D341Med (cell line): ENCODE measurements at places on chromosomes 16 and 17.

- DNase-seq, result no peak
These were observed 4.4 kb downstream of the SCPEP1 start for GRCh38 chr17:56982312-56982711.

DNA sequence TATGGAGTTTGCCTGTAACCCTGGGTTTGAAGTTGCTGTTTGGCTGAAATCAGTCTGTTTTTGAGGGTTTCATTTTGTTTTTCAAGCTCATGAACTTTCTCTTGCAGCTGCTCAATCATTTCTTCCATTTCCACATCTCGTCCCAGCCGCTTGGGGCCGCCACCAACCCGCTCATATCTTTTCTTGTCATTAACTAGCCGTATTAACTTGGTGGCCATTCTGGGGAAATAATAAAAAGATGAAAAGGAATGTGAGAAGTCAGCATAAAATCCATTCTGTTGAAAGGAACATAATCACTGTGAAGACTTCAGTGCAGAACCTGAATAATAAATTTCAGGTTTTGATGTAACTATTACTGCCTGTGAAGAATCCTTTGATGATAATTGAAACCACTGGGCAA is 11.5 kb downstream of the RPGRIP1L start:
- DNase-seq, result no peak

DNA sequence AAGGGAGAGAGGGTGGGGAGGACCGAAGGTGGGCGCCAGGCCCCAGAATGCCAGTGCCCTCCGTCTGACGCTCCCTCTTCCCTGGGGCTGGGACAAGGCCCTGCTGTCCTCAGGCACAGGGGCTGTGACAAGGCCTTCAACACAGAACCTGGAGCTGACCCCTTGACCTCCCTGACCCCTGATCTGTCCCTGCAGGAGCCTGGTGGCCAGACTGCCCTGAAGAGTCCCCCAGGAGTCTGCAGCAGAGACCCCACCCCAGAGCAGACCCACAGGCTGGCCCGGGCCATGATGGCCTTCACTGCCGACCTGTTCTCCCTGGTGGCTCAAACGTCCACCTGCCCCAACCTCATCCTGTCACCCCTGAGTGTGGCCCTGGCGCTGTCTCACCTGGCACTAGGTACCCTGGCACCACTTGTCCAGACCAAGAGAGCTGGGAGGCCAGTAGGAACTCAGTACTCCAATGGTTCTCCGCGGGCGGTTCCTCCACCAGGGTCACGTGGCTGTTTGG is 2.9 kb downstream of the SERPINF2 start:
- no peak for DNase-seq

DNA sequence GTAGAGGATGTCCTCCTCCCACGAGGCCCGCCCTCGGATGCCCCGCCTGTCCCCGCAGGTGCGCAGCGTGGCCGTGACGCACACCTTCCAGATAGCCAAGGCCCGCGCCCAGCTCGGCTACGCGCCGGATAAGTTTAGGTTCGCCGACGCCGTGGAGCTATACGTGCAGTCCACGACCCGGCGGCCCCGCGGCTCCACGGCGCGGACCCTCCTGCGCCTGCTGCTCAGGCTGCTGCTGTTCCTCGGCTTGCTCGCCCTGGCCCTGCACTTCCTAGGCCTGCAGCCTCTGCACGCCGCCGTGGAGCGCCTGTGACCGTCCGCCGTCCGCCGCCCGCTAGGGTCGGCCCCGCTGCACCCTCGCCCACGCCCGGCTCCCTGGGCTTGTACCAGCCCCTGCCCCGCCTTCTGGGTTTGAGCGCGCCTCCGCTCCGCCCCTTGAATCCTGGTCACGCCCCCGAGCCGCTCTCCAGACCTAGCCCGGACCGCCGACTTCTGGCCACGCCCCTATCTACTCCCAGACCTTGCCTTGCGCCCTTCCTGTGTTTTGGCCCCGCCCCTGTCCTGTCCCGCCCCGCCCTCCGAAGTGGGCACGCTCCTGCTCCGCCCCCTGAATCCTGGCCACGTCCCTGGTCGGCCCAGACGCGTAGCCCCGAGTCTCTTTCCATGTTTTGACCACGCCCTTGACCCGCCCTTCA is 15.8 kb upstream of the EEF2K start:
- peak; percentile 92 for DNase-seq

- DNase-seq, result no peak
These were observed 5.3 kb upstream of the RPRML start for GRCh38 chr17:46984341-46984740.

DNA sequence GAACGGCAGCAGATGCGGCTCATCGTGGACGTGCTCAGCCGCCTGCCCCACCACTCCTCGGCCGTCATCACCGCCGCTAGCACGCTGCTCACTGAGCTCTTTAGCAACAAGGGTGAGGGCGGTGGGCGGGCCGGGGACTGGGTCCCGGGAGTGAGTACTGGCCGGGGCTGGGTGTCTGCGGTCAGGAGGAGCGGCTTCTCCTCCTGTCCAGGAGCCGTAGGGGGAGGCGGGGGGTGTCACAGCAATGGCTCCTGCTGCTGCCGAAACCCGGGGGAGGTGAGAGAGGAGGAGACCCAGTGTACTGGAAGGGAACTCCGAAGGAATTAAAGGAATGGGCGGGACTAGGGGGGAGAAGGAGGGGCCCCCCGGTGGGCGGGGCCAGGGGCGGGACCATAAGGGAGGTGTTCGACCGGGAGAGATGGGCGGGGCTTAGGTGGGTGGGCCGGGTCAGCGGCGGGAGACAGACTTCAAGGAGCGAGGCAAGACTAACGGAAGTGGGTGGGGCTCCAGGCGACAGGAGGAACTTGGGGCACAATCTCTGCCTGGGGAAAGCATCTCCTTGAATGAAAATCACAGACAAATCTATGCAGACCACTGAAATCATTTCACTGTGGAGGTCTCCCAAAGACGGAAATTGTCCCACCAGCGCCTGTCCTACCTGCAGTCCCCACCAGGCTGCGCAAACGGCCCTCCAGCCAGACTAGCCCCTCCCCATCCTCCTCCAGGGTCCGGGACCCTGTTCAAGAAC is 2.4 kb downstream of the NAGS start:
- DNase-seq, result peak; percentile 100

GRCh38 chr17:29251184-29251583 is 4.5 kb downstream of the CRYBA1 start:
- DNase-seq, result no peak

DNA sequence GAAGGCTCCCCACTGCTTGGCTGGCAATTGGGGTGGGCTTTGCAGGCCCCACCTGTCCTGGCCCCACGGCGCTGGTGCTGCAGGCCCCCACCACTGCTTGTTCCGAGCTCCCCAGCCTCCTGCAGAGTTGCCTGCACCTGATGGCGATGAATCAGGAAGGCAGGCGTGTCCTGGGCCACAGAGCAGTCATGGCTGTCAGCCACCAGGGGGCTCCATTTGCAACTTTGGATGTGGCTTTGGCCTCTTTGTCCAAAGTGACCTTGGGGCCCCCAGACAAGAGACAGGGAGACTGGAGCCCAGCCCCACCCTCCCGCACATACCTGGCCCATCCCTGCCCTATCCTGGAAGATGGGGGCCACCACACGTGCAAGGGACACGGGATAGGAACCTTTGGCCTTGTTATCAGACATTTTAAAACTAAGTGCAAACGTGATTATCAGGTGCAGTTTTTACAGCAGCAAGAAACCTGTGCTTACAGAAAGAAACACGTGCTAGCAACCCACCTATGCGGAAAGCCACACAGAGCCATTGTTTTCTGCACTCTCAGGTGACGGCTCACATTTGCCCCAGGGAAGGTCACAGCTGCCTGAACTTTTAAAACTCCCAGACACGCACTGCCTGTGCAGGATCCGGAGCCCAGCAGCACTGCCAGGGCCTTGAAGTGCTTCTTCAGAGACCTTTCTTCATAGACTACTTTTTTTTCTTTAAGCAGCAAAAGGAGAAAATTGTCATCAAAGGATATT is at the start of gene DNASE1:
TSS of gene DNASE1 (plus strand) at position 443 of the 743 bp plus-strand sequence. CDS start 683 bp downstream, outside the sequence.
- peak; percentile 78 for DNase-seq

DNA sequence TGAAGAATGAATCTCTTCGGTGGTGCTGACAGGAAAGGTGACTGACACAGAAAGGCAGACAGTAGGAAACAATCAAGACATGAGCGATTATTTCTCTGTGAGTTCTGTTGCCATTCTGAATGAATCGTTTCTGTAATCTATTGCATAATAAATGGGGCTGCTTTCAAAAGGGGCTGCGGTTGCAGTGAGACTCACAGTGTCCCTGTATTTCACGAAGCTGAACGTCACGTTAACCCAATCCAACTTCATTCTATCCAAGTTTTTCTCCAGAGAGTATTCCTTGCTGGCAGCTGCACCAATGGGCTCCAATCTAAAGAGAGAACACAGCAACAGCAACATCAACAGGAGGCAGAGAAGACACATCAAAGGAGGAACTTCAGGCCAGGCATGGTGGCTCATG is 75.4 kb downstream of the DNAH3 start:
- no peak for DNase-seq
